ENCODE measurements at places on chromosomes 6 and 20.

DNA sequence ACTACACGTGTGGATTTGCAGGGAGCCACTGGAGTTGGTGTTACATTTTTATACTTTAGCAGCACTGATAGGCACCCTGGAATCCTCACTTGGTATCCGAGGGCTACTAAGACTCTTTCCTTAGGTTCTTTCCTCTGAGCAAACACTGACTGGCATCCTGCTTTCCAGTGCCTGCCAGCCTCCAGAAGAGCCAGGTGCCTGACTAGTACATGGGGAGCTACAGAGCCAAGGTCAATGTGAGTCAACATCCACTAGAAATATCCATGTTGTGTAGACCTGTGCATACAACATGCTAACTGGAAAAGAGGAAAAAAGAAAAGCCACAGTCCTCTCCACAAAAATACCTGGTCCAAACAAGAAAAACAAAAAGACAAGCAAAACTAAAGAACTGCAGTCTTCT, 5.9 kb downstream of the TUBB1 start:
- no peak for DNase-seq

- no peak for DNase-seq
These were observed 165.2 kb upstream of the AGPAT4 start for GRCh38 chr6:161439093-161439492.

GRCh38 chr6:43054206-43054943, 724 bp upstream of the CUL7 start:
- no peak for DNase-seq

DNA sequence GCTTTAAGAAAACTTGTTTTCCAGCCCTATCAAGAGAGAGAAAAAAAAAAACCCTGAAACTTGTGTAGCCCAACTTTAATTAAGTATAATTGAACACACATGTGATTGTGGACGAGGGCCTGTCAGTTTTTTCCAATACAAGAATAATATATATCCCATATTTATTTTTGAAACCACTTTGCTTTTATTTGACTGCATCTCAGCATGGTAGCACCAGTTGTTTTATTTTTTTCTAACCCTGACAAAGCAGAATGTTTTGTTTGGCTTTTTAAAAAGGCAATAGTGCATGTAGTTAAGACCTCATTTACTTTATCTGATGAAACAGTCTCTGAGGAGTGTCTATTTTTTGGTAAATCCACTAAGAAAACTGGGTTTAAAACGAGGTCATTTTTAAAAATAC, 257.7 kb downstream of the CDKAL1 start:
- no peak for DNase-seq

GRCh38 chr6:38570750-38571149, 69.0 kb downstream of the BTBD9 start:
- DNase-seq = no peak

- DNase-seq = no peak
These were observed 51.9 kb downstream of the DLL1 start for GRCh38 chr6:170238741-170239565.

DNA sequence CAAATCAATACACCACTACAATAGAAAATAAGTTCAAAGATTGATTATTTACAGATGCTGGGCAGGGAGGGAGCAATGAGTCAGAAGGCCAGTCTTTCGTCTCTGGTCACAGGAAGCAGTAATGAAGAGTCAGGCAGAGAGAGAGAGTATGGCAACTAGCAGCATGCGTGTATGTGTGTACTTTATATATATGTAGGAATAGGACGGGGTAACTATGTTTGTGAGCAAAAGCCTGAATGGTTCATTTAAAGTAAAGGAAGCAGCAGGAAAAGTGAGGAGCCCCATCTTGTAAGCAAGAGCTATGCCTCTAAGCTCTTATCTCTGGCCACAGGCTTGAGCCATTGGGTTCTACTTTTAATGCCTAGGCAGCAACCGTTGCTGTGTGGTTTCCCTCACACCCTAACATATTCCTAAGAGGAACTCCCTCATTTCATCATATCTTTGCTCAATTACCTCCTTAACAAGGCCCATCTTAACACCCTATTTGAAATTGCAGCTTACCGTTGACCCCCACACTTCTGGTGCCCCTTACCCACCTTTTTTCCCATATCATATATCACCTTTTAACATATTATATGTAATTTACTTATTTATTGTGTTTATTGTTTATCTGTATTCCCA, 66.6 kb downstream of the AFG1L start:
- DNase-seq = no peak

GRCh38 chr6:1703091-1703855, 93.6 kb downstream of the FOXC1 start:
- no peak for DNase-seq

- no peak for DNase-seq
These were observed 16.0 kb downstream of the C6orf58 start for GRCh38 chr6:127592964-127593363.

- DNase-seq = no peak
These were observed 24.4 kb downstream of the ARMC2 start for GRCh38 chr6:108872575-108872974.

DNA sequence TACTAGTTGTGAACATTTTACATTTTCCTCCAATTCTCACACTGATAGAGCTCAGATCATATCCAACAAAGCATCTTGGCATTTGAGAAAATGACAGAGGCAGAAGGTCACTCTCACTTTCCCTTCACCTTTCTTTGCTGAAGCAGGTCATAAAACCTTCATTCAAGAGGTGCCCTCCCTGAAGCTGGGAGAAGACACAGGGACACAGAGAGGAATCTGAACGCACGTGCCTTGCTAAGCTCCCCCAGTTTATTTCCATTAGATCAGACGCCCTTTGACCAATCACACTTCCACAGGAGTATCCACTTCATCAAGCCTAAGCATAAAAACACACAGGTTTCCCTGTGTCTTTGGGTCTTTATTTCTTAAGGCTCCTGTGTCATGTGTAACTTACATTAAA, 9.2 kb upstream of the MBOAT1 start:
- DNase-seq = no peak

- no peak for DNase-seq
These were observed 80.7 kb upstream of the TRAF3IP2 start for GRCh38 chr6:111686249-111686931.

DNA sequence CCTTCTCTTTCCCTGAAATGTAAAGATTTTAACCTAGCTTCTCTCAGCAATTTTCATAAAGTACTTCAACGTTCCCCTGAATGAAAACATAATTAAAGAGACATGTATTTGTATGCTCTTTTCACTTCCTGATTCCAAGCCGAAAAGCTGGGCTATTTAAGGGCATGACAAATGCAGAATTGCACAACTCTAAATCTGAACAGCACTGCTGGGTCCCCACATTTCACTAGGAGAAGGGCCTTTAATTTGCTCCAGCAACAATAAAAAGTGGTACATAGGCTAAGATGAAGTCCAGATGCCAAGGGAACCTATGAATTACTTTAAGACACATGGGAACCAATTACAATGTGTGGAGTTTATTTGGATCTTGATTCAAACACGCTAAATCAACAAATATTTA, 42.0 kb downstream of the IRAK1BP1 start:
- no peak for DNase-seq

- no peak for DNase-seq
These were observed 423.4 kb upstream of the IMPG1 start for GRCh38 chr6:76495909-76496308.

- no peak for DNase-seq
These were observed 201.4 kb downstream of the IBTK start for GRCh38 chr6:82045965-82046756.

GRCh38 chr6:150336299-150336698, 32.5 kb upstream of the IYD start:
- no peak for DNase-seq

DNA sequence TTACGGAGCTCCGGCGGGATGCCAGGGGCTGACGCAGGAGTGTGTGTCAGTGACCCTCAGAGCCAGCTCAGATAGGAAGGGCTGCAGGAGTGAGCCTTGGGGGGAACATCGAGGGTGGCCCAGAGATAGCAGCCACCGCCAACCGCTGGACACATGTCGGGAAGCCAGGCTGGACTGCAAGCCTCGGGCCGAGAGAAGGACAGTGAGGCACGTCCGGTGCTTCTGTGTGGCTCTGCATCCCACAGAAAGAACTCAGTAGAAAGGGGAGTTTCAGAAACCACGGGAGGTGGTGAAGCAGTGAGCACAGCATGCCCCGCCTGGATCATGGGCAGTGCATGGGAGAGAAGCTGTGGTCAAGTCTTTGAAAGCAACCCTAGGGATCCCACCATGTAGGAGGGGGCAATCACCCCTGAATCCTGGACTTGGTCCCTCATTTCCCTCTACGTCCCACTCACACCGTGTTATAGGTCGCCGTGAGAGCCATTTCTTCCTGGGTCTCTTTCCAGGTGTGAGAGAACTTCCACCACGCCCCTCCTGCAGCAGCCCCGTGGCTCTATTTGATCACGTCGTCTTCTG, 383.7 kb upstream of the CDH4 start:
- DNase-seq = no peak

- no peak for DNase-seq
These were observed 76.2 kb upstream of the TRAF3IP2 start for GRCh38 chr6:111681860-111682259.

DNA sequence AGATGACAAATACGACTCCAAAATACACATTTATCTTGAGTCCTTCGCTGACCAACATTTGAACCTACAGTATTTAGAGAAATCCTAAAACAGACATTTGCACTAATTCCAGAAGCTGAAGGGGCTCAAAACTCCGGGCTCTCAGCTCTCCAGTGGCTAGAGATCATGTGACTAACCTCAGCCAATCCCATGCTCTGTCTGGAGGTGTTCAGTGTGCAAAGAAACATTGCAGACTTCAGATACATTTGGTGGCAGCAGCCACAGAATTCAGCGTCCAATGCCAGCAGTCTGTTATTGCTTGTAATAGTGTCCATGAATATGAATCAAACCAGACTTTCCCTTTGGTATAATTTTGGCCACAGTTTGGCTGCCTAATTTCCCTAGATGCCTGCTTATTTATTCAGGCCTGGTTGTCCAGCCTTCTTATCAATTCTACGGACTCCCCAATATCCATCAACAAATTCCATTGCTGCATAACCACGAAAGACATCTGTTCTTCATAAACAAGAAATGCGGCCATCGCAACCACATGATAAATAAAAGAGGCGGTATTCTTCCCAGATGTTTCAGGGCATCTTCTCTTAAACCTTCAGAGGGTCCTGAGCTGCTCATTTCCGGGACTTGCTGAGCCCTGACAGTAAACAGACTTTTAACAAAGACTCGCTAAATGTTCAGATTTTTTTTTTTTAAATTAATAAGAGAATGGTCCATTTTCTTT, 14.5 kb upstream of the CYP24A1 start:
- no peak for DNase-seq

GRCh38 chr6:139540276-139540675, 165.8 kb upstream of the CITED2 start:
- no peak for DNase-seq

DNA sequence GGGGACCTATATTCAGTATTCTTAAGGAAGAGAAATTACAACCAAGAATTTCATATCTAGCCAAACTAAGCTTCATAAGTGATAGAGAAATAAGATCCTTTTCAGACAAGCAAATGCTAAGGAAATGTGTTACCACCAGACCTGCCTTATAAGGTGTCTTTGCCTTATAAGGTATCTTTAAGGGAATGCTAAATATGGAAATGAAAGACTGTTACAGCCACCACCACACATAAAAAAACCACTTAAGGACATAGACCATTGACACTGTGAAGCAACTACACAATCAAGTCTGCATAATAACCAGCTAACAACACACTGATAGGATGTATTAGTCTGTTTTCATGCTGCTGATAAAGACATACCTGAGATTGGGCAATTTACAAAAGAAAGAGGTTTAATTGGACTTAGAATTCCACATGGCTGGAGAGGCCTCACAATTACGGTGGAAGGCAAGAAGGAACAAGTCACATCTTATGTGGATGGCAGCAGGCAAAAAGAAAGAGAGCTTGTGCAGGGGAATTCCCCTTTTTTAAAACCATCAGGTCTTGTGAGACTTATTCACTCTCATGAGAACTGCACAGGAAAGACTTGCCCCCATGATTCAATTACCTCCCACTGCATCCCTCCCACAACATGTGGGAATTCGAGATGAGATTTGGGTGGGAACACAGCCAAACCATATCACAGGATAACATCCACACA, 119.2 kb upstream of the LAMA2 start:
- no peak for DNase-seq

GRCh38 chr20:63064310-63064709, 57.5 kb upstream of the BHLHE23 start:
- DNase-seq = no peak

GRCh38 chr6:107991772-107992550, 34.0 kb upstream of the SEC63 start:
- DNase-seq = no peak

DNA sequence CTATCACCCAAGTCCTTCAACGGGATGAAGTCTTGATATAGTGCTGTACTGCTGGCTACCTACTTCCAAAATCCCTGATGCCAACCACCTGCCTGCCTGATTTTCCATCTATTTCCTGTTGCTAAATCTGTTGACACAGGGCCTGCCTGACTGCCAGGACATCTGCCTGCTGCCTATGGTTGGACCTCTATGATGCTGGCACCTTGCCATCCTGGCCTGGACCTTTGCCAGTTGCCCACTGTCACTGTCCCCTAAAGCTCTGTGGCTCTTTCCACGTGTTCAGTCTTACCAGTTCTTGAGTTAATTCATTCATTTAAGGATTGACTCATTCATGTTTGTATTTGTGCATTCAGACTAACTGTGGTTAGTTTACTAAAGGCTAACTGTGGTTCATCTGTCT, 9.2 kb upstream of the RGS17 start:
- no peak for DNase-seq

- no peak for DNase-seq
These were observed 694.6 kb downstream of the QKI start for GRCh38 chr6:164108869-164109769.

- no peak for DNase-seq
These were observed 60.8 kb downstream of the LAMA4 start for GRCh38 chr6:112193535-112194051.

GRCh38 chr20:19850198-19850533, 92.1 kb downstream of the RIN2 start:
- DNase-seq = no peak

DNA sequence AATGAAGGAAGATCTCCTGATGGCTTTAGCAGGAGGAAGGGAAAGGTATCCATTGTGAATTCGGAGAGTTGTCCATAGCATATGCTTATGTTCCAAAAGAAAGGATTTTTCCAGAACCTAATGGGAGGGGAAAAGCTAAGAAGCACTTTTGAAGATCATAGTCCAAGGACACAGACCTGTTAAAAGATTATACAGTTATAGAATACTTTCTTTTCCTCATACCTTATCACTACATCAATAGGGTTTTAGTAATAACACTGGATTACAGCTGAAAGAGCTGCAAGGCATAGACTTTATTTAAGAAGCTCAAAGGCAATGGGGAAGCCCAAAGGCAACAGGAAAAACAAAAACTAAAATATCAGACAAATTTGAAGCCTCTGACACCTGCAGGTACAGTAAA, 39.8 kb upstream of the SLC24A3 start:
- no peak for DNase-seq

DNA sequence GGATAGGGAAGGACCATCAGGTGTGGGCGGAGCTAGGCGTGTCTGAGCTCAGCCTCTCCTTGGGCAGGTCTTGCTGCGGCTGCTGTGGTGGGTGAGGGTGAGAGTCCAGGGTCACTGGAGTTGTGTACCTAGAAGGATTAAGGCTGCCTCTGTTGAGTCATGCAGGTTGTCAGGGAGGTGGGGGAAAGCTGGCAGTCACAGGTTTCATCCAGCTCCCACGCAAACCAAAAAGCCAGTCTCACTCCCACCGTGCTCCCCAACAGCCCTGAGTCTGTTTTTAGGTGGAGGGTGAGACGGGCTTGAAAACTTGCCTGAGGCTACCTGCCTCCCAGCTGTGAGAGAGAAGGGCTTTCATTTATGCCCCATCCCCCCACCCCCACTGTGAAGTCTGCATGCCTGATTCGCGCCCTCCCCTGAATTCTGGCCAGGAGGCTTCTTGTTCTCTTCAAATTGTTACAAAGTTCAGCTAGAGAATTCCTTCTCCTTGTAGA, 161.5 kb downstream of the MYLK4 start:
- DNase-seq = no peak
